ENCODE measurements at places on chromosomes 12 and 14.

- DNase-seq: no peak
Measured at GRCh38 chr12:94807951-94808350, 157.6 kb upstream of the TMCC3 start.

- no peak for DNase-seq
Measured at GRCh38 chr14:72308967-72309485, 376.8 kb downstream of the RGS6 start.

DNA sequence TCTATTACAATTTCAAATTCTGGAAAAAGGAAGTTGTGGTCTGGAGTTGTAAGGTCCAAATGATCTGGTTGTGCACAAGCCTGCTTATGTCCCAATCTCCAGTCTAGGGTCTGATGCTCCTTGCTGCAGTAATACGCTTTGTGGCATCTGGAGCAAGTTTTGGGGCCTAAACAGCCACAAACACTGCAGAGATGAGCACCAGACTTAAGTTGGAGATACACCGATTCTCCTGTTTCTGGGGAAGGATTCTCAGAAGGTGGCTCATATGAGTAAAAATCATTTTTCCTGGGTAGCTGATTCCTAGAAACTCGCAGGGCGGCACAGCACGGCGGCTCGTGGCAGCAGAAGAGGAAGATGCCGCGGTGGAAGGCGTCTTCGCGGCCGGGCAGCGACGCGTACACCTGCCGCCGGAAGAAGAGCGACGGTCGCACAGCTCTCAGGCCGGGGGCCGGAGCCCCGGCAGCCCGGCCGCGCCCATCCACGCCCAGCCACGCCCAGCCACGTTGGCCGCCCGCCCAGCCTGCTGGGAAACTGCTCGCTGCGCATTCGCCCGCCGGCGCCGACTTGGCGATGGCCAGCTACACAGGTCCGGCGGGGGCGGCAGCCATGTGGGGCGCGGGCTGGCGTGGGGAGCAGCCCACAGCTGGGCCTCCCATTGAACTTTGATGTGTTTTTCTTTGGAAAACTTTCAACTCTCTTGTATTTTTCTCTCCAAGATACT, 129.0 kb downstream of the ASCL4 start:
- peak; percentile 63 for DNase-seq

GRCh38 chr14:26851793-26852192, 254.0 kb upstream of the NOVA1 start:
- DNase-seq: no peak

- no peak for DNase-seq
Measured at GRCh38 chr14:47674148-47674542, 1.3 kb downstream of the MDGA2 start.

DNA sequence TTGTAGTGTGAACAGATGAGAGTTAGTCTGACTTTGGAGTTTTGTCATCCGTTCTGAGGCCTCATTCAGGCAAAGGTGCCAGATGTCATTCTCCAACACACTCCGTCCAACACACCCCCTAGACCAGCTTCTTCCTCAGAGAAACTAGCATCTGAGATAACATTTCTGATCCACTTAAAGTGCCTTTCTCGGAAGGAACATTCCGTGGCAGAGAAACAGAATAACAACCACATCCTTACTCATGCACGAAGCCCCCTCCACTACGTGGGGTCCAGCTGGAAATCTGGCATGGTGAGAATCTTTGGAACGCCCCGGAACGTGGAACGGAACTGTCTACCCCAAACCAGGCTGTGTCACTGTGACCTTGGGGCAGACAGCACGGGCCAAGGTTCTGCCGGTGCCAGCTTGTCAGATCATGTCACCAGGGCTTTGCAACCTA, 17.0 kb upstream of the BCL7A start:
- no peak for DNase-seq

DNA sequence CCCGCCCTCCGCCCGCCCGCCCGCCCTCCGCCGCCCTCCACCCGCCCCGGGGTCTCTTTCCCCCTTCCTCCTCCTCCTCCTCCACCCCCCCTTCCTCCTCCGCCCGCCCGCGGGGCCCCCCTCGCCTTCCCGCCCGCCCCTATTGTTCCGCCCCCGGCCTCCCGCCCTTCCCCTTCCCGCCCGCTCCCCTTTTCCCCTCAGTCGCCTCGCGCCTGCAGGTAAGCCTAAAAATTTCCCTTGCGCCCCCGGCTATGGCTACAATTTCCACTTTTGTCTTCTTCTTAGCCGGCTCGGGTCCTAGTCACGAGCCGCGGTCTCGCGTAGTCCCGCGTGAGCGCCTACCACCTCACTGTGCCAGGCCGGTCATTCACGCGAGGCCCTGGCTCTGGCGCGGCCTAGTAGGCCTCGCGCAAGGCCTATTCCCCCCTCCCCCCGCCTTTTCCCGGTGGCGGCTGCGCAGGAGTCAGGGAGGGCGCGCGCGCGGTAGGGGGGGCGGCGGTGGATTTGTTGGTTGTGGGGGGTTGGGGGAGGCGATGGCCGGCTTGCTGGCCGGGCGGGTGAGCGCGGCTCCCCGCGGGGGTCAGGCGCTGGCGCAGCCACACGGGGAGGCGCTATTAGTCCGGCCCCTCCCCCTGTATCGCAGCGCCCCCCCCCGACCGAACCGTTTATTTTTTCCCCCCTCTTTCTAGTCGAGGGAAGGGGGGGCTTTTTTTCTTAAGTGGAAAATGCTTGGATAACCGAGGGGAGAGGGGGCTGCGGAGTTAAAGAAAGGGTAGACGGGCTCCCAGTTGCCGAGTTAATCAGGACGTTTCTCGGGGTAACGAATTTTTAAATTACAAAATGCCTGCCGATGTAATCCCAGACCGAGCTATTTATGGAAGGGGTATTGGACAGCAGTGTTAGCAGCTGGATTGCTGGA, 516 bp downstream of the PCBP2 start:
- peak; percentile 96 for DNase-seq

DNA sequence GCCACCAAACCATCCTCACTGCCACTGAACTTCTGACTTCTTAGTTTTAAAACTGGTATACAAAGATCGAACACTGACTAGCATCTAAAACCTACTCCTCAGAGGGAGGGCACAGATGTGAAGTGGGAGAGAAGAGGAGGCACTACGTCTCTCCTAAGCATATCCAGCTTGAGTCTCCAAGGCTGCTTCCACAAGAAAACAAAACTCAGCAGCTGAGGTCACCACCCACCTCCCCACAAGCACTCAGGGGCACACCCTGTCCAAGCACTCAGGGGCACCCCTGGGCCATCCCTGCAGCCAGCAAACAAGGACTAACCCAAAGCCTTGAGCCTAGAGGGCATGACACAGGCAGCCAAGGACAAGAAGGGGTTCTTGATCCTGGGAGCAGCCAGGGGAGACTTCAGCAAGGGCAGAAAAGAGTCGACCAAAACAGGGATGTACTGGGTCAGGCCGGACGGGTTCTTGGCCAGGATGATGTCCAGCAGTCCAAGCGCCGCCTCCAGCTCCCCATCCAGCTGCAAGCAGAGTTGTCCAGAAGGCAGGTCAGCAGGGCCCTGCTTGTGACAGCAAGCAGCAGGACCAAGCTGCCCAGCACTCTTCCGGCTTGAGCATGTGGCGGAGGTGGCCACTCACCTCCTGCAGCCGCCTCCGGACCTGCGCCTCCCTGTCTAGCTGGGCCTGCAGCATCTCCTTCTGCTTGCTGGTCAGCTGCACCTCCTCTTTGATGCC, 34.8 kb downstream of the GCN1 start:
- no peak for DNase-seq

DNA sequence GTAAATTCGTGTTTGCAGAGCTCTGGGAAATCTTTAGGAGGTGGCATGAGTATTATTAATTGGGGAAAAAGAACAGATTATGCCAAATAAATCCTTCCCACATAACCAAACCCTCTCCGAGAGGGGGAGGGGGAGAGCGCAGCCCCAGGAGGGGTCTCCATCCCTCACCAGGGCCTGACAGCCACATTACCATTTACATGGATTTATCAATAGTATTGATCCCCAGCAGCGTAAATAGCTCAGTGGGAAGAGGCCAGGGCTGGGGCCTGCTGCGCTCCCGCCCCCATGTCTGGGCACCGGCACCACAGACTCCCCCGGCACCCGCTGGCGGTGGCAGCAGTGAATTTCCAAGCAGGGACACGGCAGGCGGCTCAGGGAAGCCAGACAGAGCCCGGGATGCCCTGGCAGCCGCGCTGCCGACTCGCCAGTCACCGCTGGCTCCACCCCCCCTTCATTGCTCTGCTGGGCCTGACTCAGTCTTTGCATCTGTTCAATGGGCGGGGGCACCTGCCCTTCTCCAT, 2.4 kb downstream of the NCOR2 start:
- peak; percentile 74 for DNase-seq

- no peak for DNase-seq
Measured at GRCh38 chr14:94162466-94162865, 11.7 kb upstream of the PPP4R4 start.

All from adrenal gland (tissue), 19 donors.